ENCODE measurements at places on chromosomes 5 and 9.

DNA sequence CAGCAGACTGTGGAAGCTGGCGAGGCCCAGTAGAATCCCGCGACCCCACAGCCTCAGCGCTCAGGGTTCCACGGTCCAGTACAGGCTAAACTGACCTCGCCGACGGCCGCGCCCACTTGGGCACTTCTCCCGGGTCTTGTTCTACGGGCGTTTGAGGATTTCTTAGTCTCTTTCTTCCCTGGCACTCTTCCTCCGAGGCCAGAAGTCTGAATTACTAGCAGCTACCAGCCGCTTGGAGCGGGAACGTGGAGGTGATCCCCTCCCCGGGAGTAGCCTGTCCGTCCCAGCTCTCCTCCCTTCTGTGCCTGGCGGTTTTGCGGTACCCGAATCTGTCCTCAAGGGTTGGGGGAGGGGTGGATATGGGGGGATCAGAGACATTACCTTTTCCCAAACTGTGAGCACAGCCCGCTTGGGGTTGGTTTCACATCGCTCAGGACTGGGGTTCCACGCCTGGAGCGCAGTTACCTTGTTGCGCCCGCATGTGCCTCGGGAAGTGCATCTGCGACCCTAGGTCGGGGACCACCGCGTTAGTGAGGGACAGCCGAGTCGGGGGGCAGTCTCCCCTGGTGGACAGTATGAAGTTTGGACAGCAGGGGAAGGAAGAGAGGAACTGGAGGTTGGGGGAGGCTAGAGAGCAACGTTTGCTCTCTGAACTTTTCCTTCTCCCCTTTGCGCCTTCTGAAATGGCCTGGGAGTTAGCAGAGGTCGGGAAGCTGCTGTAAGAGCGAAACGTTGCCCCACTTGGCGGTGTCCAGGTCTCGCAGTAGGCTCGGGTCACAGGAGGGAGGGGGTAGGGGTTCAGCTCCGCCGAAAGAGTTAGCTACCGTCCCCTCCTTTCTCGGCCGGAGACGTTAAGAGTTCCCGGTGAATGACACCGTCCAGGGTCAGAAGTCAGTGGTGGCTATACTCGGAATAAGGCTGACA is 190.8 kb downstream of the MEF2C start:
- no peak for DNase-seq

DNA sequence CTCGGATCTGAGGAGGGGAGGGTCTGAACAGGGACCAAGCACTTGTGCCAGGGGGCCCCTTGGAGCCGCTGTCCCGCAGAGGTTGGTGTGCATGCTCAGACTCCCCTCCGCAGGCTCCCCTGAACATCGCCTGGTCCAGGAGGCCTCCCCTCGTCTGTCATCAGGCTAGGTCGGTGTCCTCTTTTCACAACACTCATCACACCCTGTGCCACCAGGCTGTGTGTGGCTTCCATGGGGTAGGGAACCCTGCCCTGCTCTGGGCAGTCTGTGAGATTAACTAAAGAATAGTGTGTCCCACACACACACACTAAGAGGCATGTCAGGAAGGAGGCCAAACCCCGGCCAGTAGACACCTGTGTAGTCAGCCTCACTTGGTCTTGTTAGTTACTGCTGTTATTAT is 119.3 kb downstream of the C5orf15 start:
- DNase-seq: peak; percentile 39

- no peak for DNase-seq
These were observed 177.5 kb downstream of the GABRB2 start for GRCh38 chr5:161369022-161369421.

- DNase-seq: no peak
These were observed 39.9 kb downstream of the SLIT3 start for GRCh38 chr5:169260896-169261569.

DNA sequence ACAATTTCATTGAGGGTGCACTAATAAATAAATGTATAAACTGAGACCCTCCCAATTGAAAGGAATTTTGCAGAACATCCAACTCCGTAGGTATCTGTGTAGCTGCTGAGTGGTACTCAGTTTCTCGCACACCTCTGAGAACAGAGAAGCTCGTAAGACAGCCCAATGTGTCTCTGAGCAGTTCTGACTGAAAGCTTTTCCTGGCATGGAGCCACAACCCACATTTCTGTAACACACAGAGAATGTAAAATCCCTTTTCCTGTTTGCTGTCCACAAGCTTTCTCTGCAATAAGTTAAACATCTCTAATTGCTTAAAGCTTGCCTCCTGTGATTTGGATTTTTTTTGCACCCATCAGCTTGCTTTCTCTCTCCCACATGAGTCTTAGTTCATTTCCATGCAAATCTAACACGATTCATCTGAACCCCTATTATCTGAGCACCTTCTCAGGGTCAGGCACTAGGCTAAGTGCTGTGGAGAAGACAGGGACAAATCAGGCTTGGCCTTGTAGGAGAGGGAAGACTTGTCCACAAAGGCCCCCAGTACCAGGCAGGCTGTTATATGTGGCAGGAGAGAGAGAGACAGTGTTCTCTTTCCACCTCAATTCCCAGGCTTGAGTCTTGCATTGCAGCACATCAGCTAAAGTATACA is 44.2 kb upstream of the COL15A1 start:
- DNase-seq: peak; percentile 26

All from ecto neural progenitor cell (in vitro differentiated cells).